Thyroid gland (tissue), 4 donors: ENCODE measurements at places on chromosomes 12 and 14. TPM values are rescaled to one million over a fixed set of nuclear protein-coding genes. Genes with fewer than 3 reads are reported as not detected.

PAX9 gene
- 1.1 TPM for total RNA-seq

SLC22A17 gene
- 54.0 TPM for total RNA-seq

TEDC1 gene
- total RNA-seq = 13.5 TPM

SALL2 gene
- 24.6 TPM for total RNA-seq

CHFR gene
- 30.2 TPM for total RNA-seq

BICDL1 gene
- 10.5 TPM for total RNA-seq

GPR84 gene
- not detected for total RNA-seq

NEUROD4 gene
- not detected for total RNA-seq

KLRD1 gene
- 3.8 TPM for total RNA-seq

CDCA4 gene
- 8.1 TPM for total RNA-seq

KIF26A gene
- total RNA-seq = 3.9 TPM

GARIN6 gene
- total RNA-seq = not detected

SLC16A7 gene
- total RNA-seq = 22.2 TPM

INSM2 gene
- not detected for total RNA-seq
